Right renal cortex interstitium (tissue), 3 donors: ENCODE measurements at places on chromosomes 5 and 9.
A peak's percentile ranks its signal among the peaks of the same experiment; 100 is the strongest.

DNA sequence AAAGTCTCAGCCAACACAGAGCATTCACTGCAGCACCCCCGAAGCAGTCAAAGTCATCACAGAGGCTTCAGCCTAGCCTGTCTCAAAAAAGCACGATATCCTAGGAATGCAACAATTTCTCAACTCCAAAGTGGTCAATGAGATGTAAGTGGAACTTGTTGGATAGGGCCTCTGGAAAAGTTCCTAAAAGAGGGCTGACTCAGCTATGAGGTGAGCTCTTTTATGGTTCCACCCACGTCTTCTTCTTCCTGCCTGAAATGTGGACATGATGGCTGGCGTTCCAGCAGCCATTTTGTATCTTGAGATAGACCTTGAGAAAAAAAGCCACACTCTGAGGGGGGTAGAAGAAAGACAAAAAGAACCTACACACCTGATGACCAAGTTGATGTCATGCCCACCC is 32.5 kb upstream of the TRIO start:
- DNase-seq: no peak

- no peak for DNase-seq
Observed at GRCh38 chr5:43615445-43616184, 12.6 kb downstream of the NNT start.

GRCh38 chr5:2904956-2905355 is 153.5 kb upstream of the IRX2 start:
- DNase-seq: no peak

- DNase-seq: peak; percentile 36
Observed at GRCh38 chr5:42121401-42121800, 196.3 kb downstream of the FBXO4 start.

DNA sequence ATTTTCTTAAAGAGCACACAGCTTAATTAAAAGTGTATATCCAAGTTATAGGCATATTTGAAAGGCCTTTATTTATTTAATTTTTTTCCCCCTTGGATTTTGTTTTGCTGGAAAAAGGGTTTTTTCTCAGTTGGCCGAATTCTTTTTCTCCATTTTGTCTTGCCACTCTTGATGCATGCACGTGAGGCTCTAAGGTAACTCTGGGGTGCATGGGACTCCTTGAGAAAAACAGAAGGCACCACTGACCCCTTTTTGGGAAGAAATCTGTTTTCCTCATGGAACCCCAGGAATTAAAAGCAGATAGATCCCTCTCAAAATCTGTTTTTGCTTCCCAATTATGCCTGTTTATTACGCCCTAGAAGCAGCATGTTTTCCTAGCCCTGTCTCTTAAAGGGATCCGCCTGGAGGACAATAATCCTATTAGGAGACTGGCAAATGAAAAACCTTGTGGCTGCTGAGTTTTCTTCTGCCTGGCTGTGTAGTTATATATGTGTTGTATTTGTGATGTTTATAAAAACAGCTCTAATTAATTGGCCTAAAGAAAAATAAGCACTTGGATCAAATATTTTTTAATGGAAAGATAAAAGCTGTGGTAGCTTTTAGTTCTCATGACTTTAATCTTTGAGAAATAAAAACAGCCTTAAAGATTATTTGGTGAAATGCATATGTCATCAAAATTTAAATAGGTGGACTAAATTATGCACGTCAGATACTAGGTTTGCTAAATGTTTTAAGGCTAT is 435.1 kb upstream of the CDH9 start:
- DNase-seq: no peak
